ENCODE measurements at places on chromosomes 7 and 10.

- no peak for DNase-seq
These were observed 96.2 kb downstream of the C10orf105 start for GRCh38 chr10:71623098-71623985.

DNA sequence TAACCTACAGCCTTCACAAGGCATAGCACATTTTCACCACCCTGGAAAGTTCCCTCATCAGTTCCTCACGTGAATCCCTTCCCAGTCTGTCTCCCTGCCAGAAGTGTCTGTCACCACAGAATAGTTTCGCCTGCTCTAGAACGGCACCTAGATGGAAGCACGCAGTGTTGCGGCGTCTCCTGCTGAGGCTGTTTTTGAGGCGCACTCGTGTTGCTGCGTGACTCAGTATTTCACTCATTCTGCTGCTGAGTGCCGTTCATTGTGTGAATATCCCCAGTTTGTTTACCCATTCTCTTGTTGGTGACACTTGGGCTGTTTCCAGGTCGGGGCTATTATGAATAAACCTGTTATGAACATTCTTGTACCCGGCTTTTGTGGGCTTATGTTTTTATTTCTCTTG, 12.8 kb downstream of the NOS3 start:
- DNase-seq, result no peak

DNA sequence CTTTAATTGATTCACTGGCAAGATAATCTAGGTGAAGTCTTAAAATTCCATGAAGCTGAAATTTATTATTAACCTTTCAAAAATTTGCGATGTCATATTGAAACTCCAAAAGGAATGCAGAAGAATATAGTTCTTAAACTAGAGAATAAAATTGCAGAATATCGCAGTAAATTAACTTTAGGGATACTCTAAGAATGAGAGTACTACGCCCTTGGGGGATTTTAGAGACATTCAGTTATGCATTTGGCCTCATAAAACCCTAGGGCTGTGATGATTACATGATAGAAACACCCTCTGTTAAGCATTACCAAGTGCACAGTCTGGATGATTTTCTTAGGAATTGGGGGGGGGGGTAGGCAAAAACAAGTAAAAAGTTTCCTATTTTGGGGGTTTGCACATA, 3.7 kb downstream of the WNT2 start:
- DNase-seq, result no peak

- no peak for DNase-seq
These were observed 252.7 kb upstream of the MBL2 start for GRCh38 chr10:53025172-53025711.

GRCh38 chr10:34538281-34538829, 276.7 kb downstream of the PARD3 start:
- no peak for DNase-seq

Data from substantia nigra (tissue), 51 donors.